ENCODE measurements at places on chromosomes 7 and 10. TPM values are rescaled to one million over a fixed set of nuclear protein-coding genes. Genes with fewer than 3 reads are reported as not detected.

The GPER1 gene
- 4.6 TPM for total RNA-seq

The GPR26 gene
- total RNA-seq, result not detected

The CHCHD3 gene
- 64.5 TPM for total RNA-seq

The AKR1C2 gene
- total RNA-seq, result 0.38 TPM

The SFMBT2 gene
- 0.10 TPM for total RNA-seq

- no peak for DNase-seq
These were observed 541.5 kb upstream of the DPP6 start for GRCh38 chr7:153510674-153511073.

DNA sequence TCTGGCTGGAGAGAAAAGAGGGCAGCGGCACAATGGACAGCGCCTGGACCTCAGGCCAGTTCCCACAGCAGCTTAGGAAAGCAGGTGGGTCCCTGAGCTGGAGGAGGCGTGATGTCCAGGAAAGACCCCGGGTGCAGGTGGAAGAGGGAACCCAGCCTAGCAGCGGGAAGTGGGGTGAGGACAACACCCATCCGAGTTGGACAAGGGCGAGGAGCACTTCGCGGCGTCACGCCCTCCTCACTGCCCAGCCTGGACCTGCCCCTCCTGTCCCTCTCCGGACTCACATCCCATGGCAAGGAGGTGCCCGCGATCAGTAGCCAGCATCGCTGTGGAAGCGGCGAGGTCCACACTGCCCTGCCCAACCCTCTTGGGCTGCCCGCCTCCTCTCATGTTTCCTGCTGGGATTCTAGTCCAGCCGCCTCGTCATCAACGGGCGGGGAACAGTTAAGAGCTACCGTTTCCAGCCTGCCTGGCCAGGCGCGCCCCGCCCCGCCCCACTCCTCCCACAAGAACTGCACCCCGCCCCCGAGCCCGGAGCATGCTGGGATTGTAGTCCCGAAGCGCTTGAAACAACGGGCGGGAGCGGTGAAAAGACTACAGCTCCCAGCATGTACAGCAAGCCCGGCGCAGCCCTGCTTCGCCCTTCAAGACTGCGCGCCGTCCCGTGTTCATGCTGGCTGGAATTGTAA, 930.6 kb upstream of the ZNF722 start:
- DNase-seq, result no peak

DNA sequence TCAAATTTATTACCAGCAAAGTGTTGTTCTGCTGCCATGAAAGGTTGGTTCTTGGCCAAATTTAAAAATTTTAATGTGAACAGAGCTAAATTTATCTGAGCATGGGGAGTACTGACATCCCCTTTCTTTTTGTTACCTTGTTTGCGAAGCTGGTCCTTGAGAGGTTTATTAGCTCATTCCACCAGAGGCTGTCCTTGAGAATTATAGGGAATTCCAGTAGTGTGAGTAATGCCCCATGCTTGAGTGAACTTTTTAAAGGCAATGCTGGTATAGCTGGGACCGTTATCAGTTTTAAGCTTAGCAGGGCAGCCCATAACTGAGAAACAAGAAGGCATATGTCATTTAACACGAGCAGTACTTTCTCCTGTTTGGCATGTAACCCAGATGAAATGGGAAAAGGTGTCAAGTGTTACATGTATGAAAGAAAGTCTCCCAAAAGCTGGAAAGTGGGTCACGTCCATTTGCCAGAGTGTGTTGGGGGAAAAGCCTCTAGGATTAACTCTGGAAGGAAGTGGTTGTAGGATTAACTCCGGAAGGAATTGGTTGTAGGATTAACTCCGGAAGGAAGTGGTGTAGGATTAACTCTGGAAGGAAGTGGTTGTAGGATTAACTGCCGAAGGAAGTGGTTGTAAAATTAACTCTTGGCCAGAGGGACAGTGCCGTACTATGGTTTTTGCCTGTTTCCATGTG, 37.3 kb upstream of the AKR1C2 start:
- DNase-seq, result no peak

DNA sequence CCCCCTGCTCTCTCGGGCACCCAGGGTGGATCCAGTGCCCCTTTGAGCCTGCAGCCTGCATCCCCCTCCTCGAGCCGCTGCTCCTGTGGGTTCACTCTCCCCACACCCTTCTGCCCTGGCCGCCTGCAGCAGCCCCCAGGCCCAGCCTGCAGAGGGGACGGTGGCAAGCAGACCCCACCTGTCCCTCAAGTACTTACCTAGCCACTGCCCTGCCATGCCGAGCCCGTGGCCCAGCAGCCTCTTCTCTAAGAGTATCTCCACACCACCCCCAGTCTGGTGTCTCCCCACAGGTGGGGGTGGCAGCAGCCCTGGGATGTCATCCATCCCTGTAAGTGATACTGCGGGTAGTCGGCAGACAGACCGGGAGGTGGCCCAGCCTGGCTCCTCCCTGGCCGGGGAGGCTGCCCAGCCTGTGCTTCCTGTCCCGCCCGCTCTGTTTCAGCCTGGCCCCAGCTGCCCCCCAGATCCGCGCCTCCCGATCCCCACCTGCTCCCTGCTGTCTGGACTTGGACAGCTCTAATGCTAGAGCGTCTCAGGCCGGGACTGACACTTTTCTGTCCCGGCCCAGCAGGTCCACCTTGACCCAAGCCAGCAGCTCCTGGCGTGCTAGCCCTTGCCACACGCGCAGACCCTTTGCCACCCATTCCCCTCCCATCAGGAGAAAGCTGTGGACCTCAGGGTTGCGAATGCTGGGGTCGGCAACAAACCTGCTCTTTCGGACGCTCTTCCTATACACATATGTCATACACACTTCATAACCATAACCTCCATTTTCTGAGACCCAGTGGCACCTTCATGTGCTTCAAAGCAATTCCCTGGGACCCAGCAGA, 25.0 kb downstream of the YKT6 start:
- DNase-seq, result no peak

- DNase-seq, result no peak
These were observed 117.5 kb upstream of the WNT16 start for GRCh38 chr7:121211253-121211652.

GRCh38 chr7:131521651-131522163, 34.7 kb downstream of the PODXL start:
- no peak for DNase-seq

DNA sequence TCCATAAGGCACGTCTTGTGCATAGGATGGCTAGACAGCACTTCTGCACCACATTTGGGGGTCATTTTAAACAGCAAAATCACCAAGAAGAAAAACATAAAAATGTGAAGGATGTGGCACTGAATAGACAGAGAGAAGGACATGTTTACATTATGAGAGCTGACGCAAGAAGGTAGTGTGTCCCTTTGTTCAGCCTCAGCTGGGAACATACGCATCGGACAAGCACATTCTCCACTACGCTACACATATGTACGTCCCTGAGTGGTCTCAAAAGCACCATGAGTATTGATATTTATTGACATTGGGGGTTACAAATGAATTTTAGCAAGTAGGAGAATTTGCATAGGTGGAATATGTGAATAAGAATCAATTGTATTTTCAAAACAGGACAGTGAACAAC, 20.2 kb downstream of the DDC start:
- no peak for DNase-seq

DNA sequence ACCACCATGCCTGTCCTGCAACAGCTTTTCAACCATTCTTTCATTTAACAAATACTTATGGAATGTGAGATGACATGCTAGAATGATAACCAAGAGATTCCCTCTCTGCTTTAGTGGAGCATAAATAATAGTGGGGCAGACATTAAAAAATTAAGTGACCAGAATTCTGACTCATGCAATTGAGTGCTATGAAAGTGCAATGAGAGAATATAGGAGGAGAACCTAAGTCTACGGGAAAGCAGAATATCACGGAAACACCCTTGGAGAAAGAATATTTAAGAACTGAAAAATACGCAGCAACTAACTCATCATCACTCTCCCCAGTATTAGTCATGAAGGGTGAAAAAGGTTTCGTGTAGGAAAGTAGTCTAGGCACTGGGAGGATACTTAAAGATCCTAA, 7.1 kb downstream of the KIF5B start:
- peak; percentile 48 for DNase-seq

- DNase-seq, result no peak
These were observed 98.6 kb downstream of the ELMO1 start for GRCh38 chr7:37349979-37350590.

DNA sequence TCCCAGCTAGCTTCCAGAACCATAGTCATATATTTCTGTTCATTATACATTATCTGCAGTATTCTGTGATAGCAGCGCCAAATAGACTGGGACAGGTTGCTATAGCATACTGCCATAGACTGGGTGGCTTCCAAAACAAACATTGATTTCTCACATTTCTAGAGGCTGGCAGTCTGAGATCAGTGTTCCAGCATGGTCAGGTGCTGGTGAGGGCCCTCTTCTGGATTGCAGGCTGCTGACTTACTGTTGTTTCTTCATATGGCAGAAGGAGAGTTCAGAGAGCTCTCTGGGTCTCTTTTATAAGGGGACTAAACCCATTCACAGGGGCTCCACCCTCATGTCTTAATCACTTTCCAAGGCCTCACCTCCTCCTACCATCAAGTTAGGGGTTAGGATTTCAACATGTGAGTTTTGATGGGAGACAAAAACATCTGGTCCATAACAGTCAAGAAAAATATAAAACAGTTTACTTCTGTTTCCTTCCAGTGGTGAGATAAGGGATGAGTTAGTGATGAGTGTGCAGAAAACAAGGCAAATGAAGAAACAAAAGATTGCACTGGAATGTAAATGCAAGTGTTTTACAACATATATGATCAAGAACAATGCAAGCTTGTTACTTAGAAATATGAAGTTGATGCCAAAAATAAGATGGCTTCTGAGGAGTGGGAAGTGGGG, 399.0 kb upstream of the C7orf33 start:
- no peak for DNase-seq

DNA sequence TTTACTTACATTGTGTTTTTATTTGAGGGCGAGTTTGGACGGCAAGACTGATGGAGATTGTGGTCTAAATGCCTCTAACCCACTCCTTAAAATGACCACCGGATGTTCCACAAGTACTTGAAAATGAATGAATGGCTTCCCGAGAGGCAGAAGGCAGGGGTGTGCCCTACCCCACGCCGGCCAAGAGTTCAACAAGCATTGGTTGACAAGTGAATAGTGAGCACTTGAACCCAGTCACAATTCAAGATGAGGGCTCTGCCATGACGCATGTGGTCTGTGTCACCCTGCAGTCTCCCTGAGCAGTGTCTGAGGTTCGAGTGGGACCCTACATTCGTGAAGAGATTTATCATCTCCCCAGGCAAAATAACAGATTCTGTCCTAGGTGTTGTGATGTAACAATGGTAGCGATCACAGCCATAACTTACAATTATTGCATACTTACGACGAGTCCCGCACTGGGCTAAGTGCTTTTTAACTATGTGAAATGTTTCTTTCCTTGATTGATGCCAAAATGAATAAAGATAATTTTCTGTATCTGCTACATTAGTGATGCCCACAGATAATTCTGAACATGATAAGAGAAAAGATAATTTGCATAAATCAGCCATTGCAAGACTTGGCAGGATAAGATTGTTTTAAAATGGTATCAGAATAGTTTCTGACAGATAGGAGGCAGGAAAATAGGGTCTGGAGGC, 305.4 kb downstream of the WDR37 start:
- DNase-seq, result no peak

GRCh38 chr7:29424295-29424983, 139.2 kb upstream of the PRR15 start:
- DNase-seq, result no peak

DNA sequence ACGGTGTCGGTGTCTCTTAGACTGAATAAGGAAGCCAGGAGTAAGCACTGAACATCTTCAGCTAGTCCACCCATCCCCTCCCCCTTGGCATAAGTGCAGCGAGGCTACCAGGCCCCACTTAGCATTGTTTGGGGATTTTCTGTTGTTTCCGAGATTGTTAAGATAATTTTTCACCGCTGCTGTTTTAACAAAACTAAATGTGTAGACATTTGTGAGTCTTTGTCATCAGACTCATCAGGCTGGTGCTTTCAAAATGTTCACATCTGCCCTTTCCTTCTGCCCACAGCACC, 21.0 kb upstream of the GOT1 start:
- DNase-seq, result no peak

GRCh38 chr10:58590924-58591323, 78.3 kb downstream of the BICC1 start:
- DNase-seq, result no peak

DNA sequence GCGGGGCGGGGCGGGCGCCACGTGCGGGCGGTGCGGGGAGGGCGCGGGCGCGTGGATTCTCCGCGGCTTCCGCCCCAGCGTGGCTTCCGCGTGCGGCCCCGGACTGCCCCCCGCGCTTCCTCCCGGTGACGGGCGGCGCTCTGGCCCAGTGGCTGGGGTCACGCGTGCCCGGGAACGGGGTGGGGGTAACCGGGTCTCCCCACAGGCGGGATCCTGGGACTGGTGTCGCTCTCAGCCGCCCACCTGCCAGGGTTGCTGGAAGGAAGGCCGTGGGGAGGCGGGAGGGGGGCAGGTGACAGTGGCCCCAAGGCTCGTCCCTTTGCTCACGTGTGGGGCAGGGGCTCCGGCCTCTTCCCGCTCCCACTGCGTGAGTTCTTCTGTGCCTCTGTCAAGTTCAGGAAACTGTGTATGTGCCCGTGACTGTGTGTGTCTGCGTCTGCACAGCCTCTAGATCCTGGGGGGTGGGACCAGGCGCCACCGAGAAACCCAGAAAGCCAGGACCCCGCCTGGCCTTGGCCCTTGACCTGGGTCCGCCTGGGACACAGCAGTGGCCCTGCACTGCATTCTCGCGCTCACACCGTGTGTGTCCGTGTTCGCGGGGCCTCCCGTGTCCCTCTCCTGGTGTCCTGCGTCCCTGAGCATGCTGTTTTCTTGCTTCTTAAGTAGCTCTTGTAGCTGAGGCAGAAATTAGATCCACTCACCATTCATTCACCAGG, 919 bp downstream of the MAFK start:
- DNase-seq, result no peak

DNA sequence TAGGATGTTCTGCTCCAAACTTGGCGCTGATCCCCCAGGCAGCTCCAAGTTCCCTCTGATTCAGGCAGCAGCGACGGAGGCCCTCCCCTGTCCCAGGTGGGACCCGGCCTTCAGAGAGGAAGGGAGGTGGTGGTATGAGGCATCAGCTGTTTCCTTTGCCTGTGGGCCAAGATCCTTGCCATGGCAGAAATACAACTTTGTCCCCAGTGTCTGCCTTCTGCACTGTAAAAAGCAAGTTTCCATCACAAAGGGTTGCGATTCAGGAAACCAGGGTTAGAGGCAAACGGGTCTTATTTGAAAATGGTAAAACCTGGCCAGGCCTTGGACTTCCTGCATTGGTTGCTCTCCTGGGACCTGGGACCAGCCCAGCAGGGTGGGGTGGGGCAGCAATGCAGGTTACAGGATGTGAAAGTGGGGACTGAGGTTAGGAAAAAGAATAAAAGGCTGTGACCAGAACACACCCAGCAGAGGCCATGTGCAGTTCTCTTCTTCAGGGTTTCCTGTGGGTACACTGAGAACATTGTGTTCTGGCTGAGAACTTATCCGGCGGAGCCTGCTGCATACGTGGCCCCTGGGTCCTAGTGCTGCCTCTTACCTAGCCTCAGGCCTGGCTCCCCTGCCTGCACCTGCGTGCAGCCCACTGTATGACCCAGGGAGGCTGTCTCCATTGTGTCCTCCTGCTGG, 25.1 kb upstream of the DDIT4 start:
- DNase-seq, result no peak

GRCh38 chr10:114613237-114613979, 44.7 kb downstream of the ABLIM1 start:
- DNase-seq, result no peak

Measured in HFFc6 (cell line).